ENCODE measurements at places on chromosomes 6 and 20. TPM values are rescaled to one million over a fixed set of nuclear protein-coding genes. Genes with fewer than 3 reads are reported as not detected.

DNA sequence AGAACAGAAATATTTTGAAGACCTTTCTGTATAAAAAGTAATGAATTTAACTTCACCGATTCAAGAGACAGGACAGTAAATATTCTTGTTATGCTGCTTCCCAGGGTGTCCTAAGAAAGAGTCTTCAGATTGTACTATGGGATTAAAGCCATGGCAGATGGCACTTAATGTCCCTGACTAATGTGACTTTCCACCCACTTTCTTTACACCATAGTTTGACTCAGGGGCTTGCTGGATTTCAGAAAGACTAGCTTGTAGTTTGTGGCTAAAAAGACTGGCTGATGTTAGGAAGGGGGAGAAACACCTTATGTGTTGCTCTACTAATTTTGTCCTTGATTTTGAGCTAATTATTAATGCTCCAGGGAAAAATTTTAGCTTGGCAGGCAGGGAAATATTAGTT is 75.9 kb downstream of the UTRN start:
- DNase-seq = no peak

DNA sequence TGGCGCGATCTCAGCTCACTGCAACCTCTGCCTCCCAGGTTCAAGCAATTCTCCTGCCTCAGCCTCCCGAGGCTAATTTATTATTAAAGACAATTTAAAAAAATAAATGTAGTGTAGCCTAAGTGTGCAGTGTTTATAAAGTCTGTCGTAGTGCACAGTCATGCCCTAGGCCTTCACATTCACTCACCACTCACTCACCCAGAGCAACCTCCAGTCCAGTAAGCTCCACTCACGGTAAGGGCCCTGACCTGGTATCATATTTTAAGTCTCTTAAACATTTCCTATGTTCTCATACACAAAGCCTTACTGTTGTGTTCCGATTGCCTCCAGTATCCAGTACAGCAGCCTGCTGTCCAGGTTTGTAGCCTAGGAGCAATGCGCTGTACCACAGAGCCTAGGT is 168.2 kb upstream of the FOXQ1 start:
- DNase-seq = no peak

DNA sequence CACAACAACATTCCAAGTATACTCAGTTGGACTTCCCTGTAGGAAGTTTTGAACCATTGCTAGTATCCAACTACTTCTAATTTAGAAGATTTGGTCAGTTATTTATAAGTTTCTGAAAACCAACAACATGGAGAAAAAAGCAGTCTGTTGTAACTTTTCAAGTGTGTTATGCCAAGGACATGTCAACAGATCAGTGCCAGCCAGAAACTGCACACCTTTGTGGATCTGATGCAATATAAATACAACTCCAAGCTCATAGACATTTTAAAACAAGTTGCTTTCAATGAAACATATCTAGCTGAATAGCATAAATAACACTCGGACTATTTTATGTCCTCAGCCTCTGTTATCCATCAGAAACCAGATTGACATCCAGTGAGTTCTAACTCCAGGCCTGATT is 58.3 kb upstream of the CARMIL1 start:
- no peak for DNase-seq

DNA sequence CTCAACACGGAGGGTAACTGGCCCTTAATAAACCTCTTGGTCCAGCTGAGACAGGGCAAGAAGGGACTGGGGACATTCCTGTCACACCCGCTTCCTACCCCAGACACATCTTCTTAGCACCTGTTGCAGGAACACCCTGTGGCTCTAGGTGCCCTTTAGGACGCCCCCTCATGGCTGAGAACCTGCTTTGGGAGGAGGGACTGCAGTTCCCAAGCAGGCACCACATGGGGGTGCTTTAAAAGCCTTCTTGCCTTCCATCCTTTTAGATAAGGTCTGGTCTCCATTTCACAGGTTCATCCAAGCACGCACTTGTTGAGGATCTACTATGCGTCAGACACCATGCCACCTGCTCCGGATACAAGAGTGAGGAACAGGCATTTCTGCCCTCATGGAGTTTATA is 26.6 kb downstream of the NSFL1C start:
- no peak for DNase-seq

DNA sequence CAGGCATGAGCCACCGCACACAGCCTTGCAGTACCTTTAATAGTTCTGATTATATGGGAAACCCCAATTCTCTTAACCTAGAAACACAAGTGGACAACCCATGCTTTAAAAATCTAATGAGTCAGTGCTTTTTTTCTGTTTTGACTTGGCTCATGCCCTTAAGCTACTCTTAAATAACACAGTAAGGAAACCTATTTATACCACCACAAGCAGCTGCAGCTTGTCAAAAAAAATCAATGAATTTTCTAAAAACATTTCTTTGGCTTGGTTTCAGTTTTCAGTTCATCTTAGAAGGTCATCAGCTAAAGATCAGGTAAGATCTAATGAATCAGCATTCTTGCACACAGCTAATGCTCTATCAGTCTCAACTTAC is 124.1 kb upstream of the DST start:
- DNase-seq = no peak

GRCh38 chr6:110626442-110626841 is 150.0 kb upstream of the SLC22A16 start:
- DNase-seq = no peak

DNA sequence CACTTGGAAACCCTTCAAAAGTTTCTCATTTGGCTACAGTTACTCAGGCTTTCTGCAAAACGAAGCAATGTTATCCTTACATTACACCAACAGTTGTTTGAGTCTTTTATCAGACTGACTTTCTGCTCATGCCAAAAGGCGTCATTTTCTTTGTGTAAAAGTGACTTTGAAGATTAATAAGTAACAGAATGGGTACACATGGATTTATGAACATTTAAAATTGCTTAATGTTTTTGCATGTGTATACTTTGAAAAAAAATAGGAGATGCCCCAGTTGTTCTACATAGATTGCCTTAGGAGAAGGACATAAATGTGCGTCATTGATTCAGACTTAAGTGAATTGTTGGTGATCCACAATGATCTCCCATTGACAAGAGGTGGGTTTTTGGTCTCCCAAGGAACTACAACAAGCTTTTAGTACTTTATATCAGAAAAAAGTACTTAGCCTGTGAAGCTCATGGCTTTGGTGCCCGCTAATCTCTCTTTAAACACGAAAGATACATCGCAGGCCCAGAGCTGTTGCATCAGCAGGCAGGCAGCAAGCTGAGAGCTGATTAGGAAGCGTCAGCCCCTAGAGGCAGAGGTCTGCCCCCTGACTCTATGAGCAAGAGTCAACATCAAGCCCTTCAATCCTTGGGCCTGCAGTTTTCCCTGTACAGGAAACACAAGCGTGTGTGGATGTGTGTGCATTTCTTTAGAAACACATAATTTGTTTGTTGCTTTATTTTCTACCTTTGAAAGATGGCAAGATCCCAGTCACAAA is 45.9 kb downstream of the SLC22A3 start:
- DNase-seq = no peak

- no peak for DNase-seq
Measured at GRCh38 chr20:8292793-8293192, 160.7 kb downstream of the PLCB1 start.

The FRS3 gene
- 3.8 TPM for total RNA-seq

- DNase-seq = no peak
Measured at GRCh38 chr6:111837007-111837406, 36.2 kb downstream of the FYN start.

DNA sequence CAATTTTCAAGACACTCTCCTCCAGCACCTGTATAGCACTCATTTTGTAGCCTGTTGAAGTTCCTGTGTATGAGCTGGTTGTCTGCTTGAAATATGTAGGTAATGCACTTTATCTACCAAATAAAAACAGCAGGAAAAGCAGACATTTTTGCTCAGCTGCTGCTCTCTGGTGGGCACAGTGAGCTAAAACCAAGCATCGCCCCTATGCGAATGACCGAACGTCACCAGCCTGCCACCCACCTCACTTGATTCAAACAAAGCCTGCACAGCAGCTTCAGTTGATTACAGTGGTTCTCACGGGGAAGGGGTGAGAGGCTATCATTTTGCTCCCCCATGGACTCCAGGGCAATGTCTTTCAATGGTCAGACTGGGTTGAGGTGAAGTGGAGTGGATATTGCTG is 185.7 kb downstream of the SASH1 start:
- DNase-seq = no peak

The NOX3 gene
- total RNA-seq = not detected

- DNase-seq = no peak
Measured at GRCh38 chr20:57103146-57103800, 163.2 kb downstream of the BMP7 start.

GRCh38 chr6:146339716-146340115 is 203.9 kb upstream of the RAB32 start:
- DNase-seq = no peak

The KCNS1 gene
- total RNA-seq = not detected

The CST2 gene
- not detected for total RNA-seq

The SLPI gene
- 30.6 TPM for total RNA-seq

DNA sequence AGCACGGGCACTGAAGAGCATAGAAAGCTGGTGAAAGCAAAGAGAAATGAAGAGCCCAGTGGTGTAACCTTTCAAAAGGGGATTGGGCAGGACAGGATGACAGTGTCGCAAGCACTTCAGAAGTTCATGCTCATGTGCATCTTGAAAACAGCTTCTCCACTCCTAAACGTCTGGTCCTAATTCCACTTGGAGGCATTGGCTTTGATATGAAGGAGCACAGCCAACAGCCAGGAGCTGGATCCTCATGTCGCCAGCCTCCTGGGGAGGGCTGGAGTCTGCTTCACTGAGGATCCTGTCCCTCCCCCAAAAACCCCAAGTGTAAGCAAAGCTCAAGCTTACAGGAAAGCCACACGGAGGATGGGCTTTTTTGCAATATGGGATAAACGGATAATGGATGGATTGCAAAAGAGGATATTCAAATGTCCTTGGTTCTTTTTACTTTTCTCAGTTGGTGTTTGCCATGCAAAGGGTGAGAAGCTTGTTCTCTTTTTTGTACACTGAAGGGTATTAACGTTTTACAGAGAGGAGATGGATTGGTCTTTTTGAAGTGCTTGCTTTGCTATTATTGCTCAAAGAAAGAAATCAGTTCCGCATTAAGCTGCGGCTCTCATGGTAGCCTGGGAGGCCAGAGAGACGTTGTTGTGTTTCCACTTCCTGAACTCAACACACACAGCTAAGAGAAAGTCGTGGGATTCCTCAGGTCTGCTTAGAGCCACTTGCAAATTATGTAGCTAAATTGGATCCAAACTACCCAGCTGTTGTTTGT is 92.2 kb downstream of the SIM1 start:
- no peak for DNase-seq

DNA sequence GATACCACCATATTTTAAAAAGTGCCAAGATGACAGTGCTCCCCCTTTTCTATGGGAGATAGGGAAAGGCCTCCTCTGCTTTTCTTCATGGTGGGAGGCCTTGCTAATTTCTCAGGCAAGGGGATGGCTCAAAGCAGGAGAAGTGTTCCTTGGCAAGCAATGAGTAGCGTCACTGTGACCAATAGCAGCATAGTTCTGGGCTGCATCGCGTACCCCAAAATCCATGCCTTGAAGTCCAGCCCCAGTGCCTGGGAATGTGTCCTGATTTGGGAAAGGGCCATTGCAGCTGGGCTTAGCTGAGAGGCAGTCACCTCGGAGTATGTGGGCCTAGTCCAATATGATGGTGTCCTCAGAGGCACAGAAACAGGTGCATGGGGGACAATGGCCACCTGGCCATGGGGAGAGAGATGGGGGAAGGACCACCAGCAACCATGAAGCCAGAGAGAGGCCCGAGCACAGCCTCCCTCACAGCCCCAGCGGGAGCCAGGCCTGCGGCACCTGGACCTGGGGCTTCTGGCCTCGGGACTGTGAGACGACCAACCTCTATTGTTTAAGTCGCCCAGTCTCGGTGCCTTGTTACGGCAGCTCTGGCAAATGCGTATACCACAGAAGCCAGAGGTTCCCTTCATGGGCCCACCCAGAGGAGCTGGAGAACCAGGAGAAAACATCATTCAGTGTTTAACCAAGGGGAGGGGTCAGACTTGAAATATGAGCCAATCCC is 153.1 kb upstream of the RPS6KA2 start:
- DNase-seq = no peak

- DNase-seq = no peak
Measured at GRCh38 chr20:2114990-2115681, 13.5 kb downstream of the STK35 start.

DNA sequence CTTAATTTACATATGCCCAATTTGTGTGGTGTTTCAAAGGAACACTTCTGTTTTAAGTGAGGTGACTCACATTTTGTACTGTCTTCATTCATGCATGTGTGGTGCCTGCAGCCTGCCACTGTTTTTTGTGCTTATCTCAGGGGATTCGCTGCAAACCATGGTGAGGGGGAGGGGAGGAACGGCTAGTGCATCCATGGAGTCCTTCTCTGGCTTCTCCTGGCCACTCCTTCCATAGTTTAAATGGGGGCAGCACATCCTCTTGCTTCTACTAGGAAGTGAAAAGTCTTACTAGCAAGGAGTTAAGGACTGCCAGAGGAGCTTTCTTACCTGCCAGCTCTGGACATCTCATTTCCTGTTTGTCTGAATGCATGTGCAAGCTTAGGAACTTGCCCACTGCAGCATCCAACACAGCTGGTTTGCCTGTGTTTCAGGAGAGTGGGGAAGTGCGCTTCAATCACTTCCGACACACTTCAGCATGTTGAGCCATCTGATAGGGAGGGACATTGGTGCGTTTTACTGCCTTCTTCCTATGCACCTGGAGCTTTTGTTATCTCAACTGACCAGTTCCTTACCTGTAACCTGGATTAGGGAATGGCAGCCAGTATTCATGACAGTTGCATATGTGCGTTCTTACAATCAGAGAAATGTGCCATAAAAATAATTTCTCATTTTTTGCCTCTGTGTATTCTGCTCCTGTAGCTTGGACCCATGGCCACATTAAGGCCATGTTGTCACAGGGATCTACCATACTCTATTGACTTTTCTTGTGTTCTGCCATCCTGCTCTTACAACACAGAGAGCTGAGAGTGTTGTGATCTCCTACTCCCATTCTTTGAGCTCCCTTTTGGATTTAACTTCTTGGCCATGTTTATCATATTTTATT is 211.3 kb downstream of the ARID1B start:
- no peak for DNase-seq

The STX11 gene
- 22.8 TPM for total RNA-seq

All from breast epithelium (tissue), 4 donors.